ENCODE measurements at places on chromosomes 4 and X. TPM values are rescaled to one million over a fixed set of nuclear protein-coding genes. Genes with fewer than 3 reads are reported as not detected.

GRCh38 chr4:40193016-40193571 is 3.7 kb upstream of the RHOH start:
- DNase-seq = no peak

DNA sequence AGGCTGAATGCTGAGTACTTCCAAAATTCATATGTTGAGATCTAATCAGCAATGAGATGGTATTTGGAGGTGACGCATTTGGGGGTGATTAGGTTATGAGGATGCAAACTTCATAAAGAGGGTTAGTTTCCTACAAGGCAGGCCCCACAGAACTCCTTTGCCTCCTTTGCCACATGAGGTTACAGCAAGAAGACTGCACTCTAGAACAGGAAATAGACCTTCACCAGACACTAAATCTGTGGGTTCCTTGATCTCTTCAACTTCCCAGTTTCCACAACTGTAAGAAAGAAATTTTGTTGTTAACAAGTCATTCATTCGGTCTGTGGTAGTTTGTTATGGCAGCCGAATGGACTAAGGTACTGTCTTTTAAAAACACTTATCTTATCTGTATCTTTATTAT is 681.9 kb upstream of the HS3ST1 start:
- no peak for DNase-seq

DNA sequence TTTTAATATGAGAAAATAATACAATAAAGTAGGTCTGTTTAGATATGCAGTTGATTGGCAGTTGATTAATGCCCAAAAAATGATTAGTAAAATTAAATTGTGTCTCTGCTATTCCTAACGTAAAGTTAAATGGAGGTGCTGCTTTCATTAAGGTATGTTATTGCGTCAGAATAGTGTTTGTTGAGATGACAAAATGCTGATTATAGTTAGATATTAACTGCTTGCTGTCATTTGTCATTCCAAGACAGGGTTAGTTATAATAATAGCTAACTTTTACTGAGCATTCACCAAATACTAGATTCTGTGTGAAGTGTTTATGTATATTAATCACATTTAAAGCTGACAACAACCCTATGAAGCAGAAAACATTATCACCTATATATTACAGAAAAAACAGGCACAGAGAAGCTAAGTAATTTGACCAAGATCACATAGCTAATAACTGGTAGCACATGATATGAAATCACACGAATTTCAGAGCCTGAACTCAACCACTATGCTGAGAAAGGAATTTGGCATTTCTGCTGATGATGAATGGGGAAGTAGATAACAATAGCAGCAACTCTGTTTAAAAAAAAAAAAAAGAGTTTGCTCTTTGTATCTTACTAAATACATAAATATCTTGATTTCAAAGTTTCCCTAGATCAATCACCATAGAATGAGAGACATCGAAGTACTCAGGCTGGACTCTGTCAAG is 59.7 kb upstream of the WDR44 start:
- DNase-seq = no peak

DNA sequence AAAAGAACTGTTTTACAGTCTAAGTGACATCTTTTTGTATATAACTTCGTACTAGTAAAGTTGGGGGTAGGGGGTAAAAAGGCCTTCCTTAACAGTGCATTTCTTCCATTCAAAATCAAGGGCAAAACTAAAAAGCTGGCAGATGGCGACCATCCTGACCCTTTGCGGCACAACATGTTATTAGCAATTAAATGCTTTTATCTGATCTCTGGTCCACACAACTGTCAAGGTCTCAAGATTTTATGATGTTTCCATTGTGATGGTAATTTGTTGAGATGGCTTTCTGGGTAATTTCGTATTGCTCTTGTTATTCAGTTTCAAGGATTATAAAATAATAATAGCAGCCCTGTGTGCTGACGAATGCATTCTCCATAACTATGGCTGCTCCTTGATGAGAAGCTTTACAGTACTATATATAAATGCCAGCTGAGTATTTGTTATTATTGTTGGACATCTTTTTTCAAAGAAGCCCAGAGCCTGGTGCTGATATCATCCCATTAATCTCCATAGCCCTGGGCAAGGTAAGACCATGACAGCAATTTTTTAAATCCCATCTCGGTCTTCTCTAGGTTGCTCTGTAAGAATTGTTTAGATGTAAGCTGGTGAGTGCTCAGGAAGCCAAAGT is 89.5 kb downstream of the CBR4 start:
- DNase-seq = no peak

GRCh38 chr4:183492791-183493222 is 12.1 kb upstream of the ING2 start:
- no peak for DNase-seq

- no peak for DNase-seq
Measured at GRCh38 chr4:62260254-62260653, 1060.1 kb downstream of the ADGRL3 start.

Gene DRD5
- not detected for total RNA-seq
